Liver (tissue), 10 donors: ENCODE measurements at places on chromosomes 16 and 17. TPM values are rescaled to one million over a fixed set of nuclear protein-coding genes. Genes with fewer than 3 reads are reported as not detected.

Gene INTS2
- 1.7 TPM for polyA plus RNA-seq

Gene SP6
- polyA plus RNA-seq: 0.04 TPM

Gene MPDU1
- 136 TPM for polyA plus RNA-seq

Gene CD300H
- polyA plus RNA-seq: not detected

Gene BIRC5
- polyA plus RNA-seq: 3.9 TPM

Gene CLDN7
- polyA plus RNA-seq: 19.1 TPM

Gene CLDN6
- not detected for polyA plus RNA-seq

Gene TRAPPC1
- polyA plus RNA-seq: 95.9 TPM

Gene SSTR5
- not detected for polyA plus RNA-seq

Gene GUCY2D
- polyA plus RNA-seq: not detected

Gene TMEM238L
- polyA plus RNA-seq: 1.2 TPM

Gene CHST6
- not detected for polyA plus RNA-seq

Gene SPNS2
- polyA plus RNA-seq: 5.6 TPM

Gene ABCC11
- polyA plus RNA-seq: 2.8 TPM

Gene TNFRSF13B
- 0.26 TPM for polyA plus RNA-seq

Gene DYNLRB2
- 0.92 TPM for polyA plus RNA-seq

Gene SEPTIN12
- polyA plus RNA-seq: not detected

Gene TCAP
- not detected for polyA plus RNA-seq

Gene CHD9NB
- polyA plus RNA-seq: 0.18 TPM

Gene TMEM220
- polyA plus RNA-seq: 30.0 TPM

Gene TEX19
- polyA plus RNA-seq: not detected

Gene CCL14
- 68.7 TPM for polyA plus RNA-seq

Gene P2RX5
- 0.31 TPM for polyA plus RNA-seq

Gene SERPINF2
- polyA plus RNA-seq: 1,248 TPM

Gene ZMYND15
- 2.4 TPM for polyA plus RNA-seq

Gene TP53TG3F
- polyA plus RNA-seq: not detected

Gene NXPH3
- polyA plus RNA-seq: 0.22 TPM

Gene HBQ1
- polyA plus RNA-seq: not detected

Gene RAMP2
- polyA plus RNA-seq: 7.3 TPM

Gene ATP6V0A1
- 37.9 TPM for polyA plus RNA-seq

Gene RRAD
- 0.58 TPM for polyA plus RNA-seq

Gene ADORA2B
- 0.31 TPM for polyA plus RNA-seq

Gene FNDC8
- polyA plus RNA-seq: not detected

Gene CFAP97D1
- not detected for polyA plus RNA-seq

Gene SEPTIN1
- polyA plus RNA-seq: 1.4 TPM

Gene C16orf78
- polyA plus RNA-seq: not detected

Gene IRF8
- 7.6 TPM for polyA plus RNA-seq

Gene CBX8
- 0.75 TPM for polyA plus RNA-seq

Gene ZNF423
- polyA plus RNA-seq: 0.37 TPM

Gene SBK1
- not detected for polyA plus RNA-seq

Gene SLC38A8
- polyA plus RNA-seq: 1.0 TPM

Gene GFAP
- 0.24 TPM for polyA plus RNA-seq

Gene DCAF7
- polyA plus RNA-seq: 15.6 TPM

Gene PTRH2
- polyA plus RNA-seq: 39.1 TPM

Gene HEATR3
- 3.8 TPM for polyA plus RNA-seq

Gene P2RX1
- polyA plus RNA-seq: 0.53 TPM

Gene PRAC1
- polyA plus RNA-seq: not detected

Gene TMEM114
- polyA plus RNA-seq: not detected
